ENCODE measurements at places on chromosomes 11 and 22.

- H3K4me3 ChIP-seq, result no peak overlapping the region
- H3K4me1 ChIP-seq, result no peaks in the 10 kb centered on the region
- H3K27me3 ChIP-seq, result no peaks in the 10 kb centered on the region
- H3K36me3 ChIP-seq, result no peaks in the 10 kb centered on the region
- no peak overlapping the region for H3K27ac ChIP-seq
Observed at GRCh38 chr11:45451766-45452440, 165.8 kb upstream of the SYT13 start.

- no peak for DNase-seq
- H3K27me3 ChIP-seq, result no peaks in the 10 kb centered on the region
- H3K4me1 ChIP-seq, result peaks cover 5% of the 10 kb centered on the region
- no peak overlapping the region for H3K4me3 ChIP-seq
Observed at GRCh38 chr22:25748704-25749103, 6.7 kb downstream of the MYO18B start.

- H3K4me3 ChIP-seq, result peak overlapping the region; percentile 48
- DNase-seq, result no peak
- H3K4me1 ChIP-seq, result no peaks in the 10 kb centered on the region
- no peaks in the 10 kb centered on the region for H3K27me3 ChIP-seq
Observed at GRCh38 chr11:2886191-2886894, 768 bp upstream of the CDKN1C start.

- H3K27me3 ChIP-seq, result peaks cover 5% of the 10 kb centered on the region
- H3K4me1 ChIP-seq, result peaks cover 4% of the 10 kb centered on the region
- no peak for DNase-seq
- H3K27ac ChIP-seq, result no peak within 1 kb of the TSS
Observed at GRCh38 chr11:75240311-75241035, at the start of gene TPBGL. Gene TPBGL (plus strand): TSS chr11:75240774. CDS start chr11:75241050, 276 bp downstream.

GRCh38 chr22:19238900-19239299, 52.6 kb downstream of the CLTCL1 start:
- no peaks in the 10 kb centered on the region for H3K27me3 ChIP-seq
- H3K4me1 ChIP-seq, result no peaks in the 10 kb centered on the region
- peak overlapping the region; percentile 20 for H3K27ac ChIP-seq
- no peak for DNase-seq
- H3K36me3 ChIP-seq, result no peaks in the 10 kb centered on the region

- H3K4me1 ChIP-seq, result no peaks in the 10 kb centered on the region
- peaks cover 7% of the 10 kb centered on the region for H3K36me3 ChIP-seq
- no peaks in the 10 kb centered on the region for H3K27me3 ChIP-seq
- DNase-seq, result no peak
- H3K27ac ChIP-seq, result no peak overlapping the region
Observed at GRCh38 chr11:95867105-95867504, 56.8 kb downstream of the MTMR2 start.
